ENCODE measurements at places on chromosomes 6 and 20.

GRCh38 chr6:11425431-11425871, 112.1 kb upstream of the TMEM170B start:
- no peak for DNase-seq

DNA sequence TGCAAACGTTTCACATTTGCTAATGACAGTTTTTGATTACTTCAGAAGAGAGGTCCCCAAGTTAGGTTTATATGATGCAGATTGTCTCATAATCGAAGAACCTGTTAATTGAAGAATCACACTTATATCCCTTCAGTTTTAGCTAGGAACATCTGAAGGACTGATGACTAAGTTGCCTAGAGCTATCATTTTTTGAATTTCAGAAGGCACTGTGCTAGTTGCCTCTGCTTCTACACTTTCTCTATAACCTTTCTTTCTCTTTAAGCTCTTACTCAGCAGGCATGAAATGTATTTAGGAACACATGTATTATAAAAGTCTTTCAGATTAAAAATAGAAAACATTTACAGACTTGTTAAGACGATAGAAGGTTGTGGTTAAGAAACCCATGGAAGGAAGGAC, 14.4 kb upstream of the GJE1 start:
- no peak for DNase-seq

GRCh38 chr6:26383624-26384417, 913 bp downstream of the BTN2A2 start:
- DNase-seq: no peak

DNA sequence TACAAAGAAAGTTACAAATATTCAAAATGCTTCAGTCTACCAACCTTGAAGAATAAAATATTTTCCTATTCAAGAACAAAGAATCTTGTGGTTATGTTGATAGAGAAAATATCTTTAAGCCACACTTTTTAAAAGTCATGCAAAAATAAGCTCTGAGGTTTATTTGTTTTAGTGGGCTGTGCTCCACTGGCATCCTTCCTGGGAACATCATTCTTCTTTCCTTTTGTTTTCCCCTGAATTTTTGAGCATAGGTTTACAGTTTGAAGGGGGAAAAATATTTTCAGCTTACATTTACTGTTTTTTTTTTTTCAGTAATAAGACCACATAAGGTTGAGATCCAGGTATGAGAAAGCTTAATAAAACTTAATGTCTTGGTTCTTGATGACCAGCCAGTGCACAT, 72.0 kb upstream of the BACH2 start:
- no peak for DNase-seq

DNA sequence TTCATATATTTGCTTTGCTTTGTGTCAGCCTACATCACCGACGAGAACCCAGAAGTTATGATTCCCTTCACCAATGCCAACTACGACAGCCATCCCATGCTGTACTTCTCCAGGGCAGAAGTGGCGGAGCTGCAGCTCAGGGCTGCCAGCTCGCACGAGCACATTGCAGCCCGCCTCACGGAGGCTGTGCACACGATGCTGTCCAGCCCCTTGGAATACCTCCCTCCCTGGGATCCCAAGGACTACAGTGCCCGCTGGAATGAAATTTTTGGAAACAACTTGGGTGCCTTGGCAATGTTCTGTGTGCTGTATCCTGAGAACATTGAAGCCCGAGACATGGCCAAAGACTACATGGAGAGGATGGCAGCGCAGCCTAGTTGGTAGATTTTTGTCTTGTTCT, 28.5 kb downstream of the DSE start:
- DNase-seq: no peak

GRCh38 chr6:153872946-153873345, 166.1 kb upstream of the OPRM1 start:
- DNase-seq: no peak

DNA sequence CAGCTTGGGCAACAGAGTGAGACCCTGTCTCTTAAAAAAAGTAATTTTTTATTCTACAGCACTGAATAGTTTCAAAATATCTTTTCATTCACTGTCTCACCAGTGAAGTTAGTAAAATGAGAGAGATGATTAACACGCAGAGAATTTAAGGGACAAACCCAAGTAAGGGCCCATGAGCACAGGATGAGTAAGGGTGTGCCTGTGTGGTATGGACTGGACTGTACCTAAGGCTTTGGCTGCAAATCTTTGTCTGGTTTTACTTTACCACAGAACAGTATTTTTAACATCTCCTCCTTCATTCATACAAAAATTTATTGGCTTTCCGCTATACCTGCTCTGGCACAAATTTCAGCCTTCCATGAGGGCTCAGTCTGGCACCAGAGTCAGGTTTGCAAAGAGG, 433.3 kb downstream of the UTRN start:
- no peak for DNase-seq

GRCh38 chr6:1287103-1287591, 24.8 kb upstream of the FOXQ1 start:
- peak; percentile 76 for DNase-seq

GRCh38 chr20:21228511-21228910, 74.6 kb upstream of the XRN2 start:
- no peak for DNase-seq

DNA sequence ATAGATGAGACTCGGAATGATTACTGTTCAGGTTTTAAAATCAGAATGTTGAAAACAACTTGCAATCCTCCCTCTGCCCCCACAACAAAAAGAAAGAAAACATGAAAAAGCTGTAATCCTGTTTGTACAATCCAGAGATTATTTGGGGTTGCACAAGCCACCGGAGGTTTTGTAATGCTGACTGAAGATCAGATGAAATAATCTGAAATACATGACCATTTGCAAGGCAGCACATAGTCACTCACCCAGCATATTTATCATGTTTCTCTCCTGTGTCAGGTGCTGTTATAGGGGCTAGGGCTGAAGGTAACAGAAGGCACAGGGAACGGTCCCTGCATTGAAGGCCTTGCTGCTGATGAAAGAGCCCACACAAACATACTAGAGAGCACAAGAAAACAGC, 85.3 kb downstream of the SIM1 start:
- DNase-seq: no peak

DNA sequence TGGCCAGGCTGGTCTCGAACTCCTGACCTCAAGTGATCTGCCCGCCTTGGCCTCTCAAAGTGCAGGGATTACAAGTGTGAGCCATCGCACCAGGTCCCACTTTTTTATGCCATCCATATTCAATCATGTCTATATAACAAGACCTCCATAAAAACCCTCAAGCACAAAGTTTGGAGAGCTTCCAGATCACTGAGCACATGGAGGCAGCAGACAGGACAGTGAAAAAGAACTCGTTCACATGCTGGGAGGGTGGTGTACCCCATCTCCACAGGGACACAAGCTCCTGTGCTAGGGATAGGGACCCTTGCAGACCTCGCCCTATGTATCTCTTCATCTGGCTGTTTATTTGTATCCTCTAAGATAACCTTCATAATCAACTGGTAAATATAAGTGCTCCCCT, 30.3 kb downstream of the KIF13A start:
- no peak for DNase-seq

- DNase-seq: peak; percentile 31
Observed at GRCh38 chr20:7859356-7859802, 80.9 kb downstream of the HAO1 start.

GRCh38 chr20:31630187-31630790, 7.4 kb upstream of the COX4I2 start:
- DNase-seq: no peak

- DNase-seq: no peak
Observed at GRCh38 chr6:43683708-43684455, 3.7 kb downstream of the MRPS18A start.

DNA sequence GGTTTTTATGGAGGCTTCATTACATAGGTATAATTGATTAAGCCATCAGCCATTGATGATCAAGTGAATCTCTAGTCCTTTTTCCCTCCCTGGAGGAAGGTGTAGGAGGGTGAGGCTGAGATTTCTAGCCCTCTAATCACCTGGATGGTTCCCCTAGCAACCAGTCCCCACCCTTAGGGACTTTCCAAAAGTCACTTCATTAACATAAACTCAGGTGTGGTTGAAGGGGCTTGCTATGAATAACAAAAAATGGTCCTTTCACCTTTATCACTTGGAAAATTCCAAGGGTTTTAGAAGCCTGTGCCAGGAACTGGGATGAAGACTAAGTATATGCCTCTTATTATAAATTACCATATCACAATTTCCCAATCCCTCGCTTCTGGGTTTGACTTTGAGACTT, 40.4 kb downstream of the SMPDL3A start:
- no peak for DNase-seq

DNA sequence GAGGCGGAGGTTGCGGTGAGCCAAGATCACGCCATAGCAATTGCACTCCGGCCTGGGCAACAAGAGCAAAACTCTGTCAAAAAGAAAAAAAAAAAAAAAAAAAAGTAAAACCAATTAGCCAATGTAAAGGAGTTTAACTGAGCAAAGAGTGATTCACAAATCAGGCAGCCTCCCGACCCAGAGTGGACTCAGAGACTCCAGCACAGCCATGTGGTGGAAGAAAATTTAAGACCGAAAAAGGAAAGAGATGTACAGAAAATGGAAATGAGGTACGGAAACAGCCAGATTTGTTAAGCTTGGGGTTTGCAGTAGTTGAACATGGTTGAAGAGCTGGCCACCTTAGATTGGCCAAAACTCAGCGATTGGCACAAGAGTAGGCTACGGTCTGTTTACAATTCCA, 51.4 kb downstream of the ERMARD start:
- DNase-seq: no peak

DNA sequence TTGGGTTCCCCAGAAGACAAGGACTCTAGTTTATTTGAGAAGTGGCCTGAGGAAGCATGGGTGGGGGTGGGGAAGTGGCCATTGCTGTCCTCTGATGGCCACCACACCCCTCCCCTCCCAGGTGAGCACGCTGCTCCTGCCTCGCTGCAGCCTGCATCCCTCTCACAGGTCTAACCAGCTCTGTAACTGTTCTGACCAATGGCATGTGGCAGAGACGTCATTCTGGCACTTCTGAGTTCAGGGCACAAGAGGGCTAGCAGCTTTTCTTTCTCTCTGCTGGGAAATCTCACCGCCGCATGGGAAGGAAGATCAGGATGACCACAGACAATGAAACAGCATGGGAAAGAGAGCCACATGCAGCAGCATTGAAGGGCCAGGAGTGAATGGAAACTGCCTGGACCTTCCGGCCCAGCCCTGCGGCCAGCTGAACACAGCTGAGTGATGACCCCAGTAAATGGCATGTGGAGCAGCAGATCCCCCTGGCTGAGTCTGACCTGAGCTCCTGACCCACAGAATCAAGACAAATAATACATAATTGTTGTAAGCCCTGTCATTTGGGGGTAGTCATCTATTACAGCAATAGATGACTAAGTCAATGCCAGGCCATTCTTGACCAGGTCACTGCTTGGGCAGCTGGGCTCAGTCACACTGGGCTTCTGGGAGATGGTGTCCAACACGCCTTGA, 179.8 kb downstream of the LINC00237 start:
- DNase-seq: no peak
